HFF-Myc (cell line): ENCODE measurements at places on chromosomes 5 and 9.

- DNase-seq: no peak
Observed at GRCh38 chr9:15501179-15501578, 9.6 kb downstream of the PSIP1 start.

DNA sequence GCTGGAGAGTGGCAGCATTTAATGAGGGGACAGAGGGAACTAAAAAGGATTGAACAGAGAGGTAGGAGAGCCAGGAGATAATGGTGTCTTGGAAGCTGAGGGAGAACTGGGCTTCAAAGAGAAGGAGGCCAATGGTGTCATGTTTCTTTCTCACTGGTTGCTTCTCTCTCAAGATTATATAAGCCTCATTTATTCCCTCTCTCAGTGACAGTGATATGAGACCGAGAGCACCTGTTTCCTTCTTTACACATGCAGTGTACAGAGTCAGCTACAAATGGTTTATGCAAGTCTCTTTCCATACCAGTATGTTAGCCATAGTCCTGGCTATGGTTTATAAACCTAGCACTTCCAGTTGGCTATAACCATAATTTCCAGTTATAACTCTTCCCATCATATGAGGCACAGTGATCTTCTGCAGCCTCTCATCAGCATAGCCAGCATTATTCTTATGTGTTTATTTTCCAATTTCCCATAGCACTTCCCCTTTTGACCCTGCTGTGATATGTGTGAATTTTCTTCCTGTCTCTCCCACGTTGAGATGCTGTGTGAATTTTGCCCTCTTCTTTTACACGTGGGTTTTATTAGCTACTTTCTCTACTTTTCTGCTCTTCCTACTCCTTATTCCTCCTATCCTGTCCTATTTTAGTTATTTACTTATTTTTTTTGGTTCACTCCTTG lies 71.2 kb downstream of the UNC13B start:
- no peak for DNase-seq

GRCh38 chr5:64678374-64678773 lies 11.9 kb upstream of the SHISAL2B start:
- DNase-seq: no peak

- DNase-seq: no peak
Observed at GRCh38 chr9:18666986-18667772, 193.2 kb downstream of the ADAMTSL1 start.

GRCh38 chr5:10493884-10494283 lies 52.2 kb downstream of the ROPN1L start:
- no peak for DNase-seq

DNA sequence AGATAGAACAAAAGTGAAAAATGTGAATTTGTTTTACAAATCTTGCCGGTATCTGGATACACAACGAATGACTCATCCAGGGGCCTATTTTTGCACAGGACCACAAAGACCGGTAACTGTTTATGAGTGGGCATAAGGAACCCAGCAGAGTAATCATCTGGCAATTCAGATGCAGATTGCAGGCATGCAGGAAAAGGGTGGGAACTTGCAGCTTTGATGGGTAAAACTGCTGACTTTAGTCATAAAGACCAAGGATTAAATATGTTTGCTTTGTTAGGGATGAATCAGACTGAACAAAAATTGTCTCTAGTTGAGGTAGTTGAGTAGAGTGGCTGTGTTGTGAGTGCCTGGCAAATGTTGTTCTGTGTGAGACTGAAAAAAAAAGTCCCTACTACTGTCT lies 309.6 kb upstream of the CCNH start:
- no peak for DNase-seq
